ENCODE measurements at places on chromosomes 12 and 14.
A peak's percentile ranks its signal among the peaks of the same experiment; 100 is the strongest.

- no peak for DNase-seq
Measured at GRCh38 chr14:77007975-77008421, 20.5 kb downstream of the IRF2BPL start.

DNA sequence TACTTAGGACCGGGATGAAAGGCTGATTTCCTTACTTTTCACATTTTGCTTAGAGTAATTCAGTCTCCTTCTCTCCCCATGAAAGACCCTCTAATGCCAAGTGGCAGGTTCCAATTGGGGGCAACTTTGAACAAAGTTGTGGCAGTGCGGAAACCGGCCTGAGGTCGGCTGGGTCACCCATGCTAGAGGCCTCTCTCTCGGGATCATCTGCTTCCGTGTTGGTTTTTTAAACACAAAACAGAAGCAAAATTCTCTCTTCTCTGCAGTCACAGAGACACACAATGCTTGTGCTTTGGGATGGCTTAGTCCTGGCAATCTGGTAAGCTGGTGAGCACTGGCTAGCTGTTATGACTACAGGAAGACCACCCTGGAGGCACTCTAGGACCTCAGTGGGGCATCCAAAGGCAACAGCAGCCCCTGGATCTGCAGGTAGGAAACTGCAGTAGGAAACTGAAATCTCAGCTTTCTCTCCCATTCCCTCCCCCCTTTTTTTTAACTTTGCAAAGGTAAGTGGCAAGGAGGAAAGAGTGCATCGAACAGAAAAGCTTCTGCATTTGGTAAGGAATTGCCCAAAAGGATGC is 102.1 kb downstream of the BCL11B start:
- DNase-seq = no peak

- DNase-seq = no peak
Measured at GRCh38 chr12:106063826-106064720, 74.7 kb downstream of the NUAK1 start.

DNA sequence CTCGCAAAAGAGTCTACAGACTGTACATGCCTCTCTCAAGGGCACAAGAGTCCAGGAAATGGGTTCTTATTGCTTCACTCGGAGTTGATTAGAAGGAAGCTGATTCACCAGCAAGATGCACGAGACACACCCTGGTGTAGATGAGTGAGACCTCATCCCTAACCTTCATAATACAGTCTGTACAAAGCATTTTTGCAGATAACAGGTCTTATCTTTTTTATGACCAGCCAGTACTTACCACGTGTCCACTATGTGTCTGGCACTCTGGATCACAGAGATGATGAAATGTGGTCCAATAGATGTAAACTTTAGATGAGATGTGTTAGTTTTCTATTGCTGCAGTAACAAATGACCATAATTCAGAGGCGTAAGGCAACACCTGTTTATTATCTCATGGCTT is 53.4 kb upstream of the PWP1 start:
- DNase-seq = no peak

GRCh38 chr12:10384191-10384590 is 5.7 kb downstream of the KLRK1 start:
- no peak for DNase-seq

DNA sequence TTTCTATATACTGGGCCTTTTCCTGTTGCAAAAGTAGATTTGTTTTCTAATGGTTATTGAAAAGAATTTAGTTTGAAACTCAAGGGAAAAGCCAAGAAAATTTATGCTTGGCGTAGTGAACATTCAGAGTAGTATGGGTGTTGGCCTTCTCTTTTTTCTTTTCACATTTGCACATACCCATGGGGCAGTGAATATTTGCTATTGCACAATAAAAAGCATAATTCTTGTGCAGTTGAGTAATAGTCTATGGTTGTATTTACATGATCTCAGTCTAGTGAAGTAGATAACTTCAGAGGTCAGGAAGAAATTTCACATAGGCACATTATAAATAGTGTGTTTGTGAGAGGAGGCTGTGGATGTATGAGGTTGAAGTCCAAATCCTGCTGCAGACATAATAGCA is 158.1 kb downstream of the FLRT2 start:
- no peak for DNase-seq

- DNase-seq = no peak
Measured at GRCh38 chr14:102799684-102800562, 22.7 kb downstream of the TRAF3 start.

- no peak for DNase-seq
Measured at GRCh38 chr12:118188690-118189371, 52.9 kb downstream of the PEBP1 start.

DNA sequence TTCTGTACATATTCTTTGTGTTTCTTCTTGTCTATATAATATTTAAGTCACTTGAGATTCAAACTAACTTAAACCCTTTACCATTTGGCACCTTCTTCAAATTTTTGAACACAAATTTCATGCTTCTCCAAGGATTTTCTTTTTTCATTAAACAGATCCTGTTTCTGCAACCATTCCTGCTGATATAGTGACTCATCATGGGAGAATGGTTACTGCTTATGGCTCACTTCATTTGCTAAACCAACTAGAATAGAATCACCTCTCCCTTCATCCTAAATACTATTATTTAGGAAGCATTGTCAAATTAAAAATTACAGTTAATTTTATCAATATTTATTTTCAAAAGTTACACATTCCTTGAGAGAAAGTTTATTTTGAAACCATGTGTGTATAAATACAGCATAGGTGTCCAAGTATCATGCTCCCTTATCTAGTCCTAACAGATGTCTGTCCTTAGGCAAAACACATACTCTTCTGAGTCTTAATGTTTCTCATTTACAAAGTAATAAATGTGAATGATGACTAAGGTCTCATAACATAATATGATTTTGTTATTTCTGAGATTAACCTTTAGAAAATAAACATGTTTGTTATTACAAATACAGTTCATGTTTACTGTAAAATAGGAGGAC is 40.7 kb downstream of the PLCZ1 start:
- no peak for DNase-seq

GRCh38 chr12:34406996-34407300 is 384.7 kb downstream of the ALG10 start:
- DNase-seq = no peak

DNA sequence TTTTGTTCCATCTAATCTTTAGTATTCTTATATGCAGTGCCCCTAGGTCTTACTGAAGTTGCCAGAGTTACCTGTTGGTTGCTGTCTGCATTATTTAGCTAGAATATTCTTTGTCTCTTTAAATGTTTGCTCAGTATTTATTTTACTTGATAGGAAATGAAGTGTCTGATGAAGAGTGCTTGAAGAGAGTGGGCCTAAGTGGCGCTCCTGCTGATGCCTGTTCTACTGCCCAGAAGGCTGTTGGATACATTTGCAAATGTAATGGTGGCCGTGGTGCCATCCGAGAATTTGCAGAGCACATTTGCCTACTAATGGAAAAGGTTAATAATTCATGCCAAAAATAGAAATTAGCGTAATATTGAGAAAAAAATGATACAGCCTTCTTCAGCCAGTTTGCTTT is 18.9 kb downstream of the CMAS start:
- no peak for DNase-seq

DNA sequence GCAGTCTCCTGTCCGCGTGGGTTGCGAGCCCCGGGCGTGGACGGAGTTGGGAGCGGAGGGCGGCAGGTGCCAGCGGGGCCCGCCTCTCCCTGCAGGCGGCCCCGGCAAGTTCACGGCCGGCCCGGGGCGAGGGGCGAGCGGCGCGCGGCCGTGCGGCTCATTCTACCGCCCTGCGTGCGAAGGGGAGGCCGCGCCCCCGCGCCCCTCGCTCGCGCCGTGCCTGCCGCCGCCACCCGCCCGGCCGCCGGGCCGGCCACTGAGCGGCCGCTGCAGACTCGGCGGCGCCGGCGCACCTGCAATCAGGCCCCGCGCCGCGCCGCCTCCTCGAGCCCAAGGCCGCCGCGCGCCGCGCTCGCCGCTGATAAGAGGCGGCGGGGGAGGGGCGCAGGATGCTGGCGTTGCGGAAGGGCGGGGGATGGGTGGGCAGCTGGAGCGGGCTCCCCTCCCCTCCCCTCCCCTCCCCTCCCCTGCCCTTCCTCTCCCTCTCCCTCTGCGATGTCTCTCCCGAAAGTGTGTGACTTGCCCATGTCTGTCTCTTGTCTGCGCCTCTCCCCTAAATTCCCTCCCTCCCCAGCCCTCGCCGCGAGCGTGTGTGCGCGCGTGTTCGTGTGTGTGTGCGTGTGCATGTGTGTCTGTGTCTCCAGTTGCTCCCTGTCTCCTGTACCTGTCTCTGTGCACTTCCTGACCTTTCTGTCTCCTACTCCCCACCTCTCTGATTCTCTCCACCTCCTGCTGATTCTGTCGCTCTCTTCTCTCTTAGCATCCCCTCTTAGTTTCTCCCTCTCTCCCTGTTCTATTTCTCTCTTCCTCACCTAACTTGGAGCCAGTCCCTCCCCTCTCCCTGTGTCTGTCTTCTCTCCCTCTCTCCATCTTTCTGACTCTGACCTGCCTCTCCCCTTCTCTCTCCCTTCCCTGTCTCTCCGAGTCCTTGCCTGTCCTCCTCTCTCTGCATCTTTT is 768.1 kb upstream of the TBX3 start:
- DNase-seq = no peak

DNA sequence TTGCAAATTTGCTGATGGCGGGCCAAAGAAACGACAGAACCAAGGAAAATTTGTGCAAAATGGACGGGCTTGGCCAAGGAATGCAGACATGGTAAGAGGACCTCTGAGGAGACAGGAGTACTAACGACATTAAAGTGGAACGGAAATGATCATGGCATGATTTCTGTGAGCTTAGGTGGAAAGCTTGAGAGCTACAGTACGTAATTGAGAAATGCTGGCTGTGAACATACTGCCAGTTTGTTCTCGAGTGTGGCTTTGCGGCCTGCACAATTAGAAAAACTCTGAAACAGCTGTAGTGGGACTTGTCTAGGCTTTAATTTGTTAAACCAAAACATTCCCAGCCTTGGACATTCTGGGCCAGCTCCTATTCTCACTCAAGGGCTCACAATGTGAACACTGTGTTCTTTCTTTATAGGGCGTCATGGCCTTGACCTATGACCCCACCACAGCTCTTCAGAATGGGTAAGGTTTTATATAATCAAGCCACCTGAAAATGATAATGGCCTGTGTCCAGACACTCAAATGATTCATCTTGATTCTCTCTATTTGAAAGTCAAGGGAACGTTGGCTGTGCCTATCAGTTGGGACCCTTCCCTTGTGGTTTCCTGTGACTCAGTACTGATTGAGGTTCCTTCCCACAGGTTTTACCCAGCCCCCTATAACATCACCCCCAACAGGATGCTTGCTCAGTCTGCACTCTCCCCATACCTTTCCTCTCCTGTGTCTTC is 48.5 kb downstream of the BAZ2A start:
- peak; percentile 57 for DNase-seq

- no peak for DNase-seq
Measured at GRCh38 chr14:92974541-92975345, 51.8 kb downstream of the CHGA start.

Measured in CD4-positive, alpha-beta T cell treated with Interleukin-15 for 4 hours (primary cell).